ENCODE measurements at places on chromosomes 6 and 20. TPM values are rescaled to one million over a fixed set of nuclear protein-coding genes. Genes with fewer than 3 reads are reported as not detected.

GRCh38 chr6:27624694-27625262, 151.9 kb upstream of the ZNF184 start:
- DNase-seq, result no peak

- DNase-seq, result no peak
Measured at GRCh38 chr6:133540361-133540760, 299.2 kb downstream of the EYA4 start.

- DNase-seq, result no peak
Measured at GRCh38 chr20:1555952-1556351, 1.6 kb downstream of the SIRPD start.

DNA sequence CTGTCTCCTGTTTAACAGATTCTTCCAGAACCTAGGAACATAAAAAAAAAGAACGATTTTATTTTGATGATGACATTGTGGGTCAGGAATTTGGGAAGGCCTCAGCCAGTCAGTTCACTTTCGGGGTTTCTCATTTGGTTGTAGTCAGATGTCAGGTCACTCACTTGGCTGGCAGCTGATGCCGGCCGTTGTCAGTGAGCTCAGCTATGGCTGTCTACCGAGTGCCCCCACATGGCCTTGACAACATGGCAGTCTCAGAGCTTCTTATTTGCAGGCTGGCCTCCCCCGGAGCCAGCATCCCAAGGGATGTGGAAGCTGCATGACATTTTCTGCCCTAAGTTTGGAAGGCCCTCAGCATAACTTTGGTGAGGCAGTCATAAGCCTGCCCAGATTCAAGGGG, 11.5 kb downstream of the RNF217 start:
- no peak for DNase-seq

The CLVS2 gene
- total RNA-seq, result under 0.01 TPM

The FHL5 gene
- not detected for total RNA-seq

The BLCAP gene
- total RNA-seq, result 29.1 TPM
